Naive thymus-derived CD8-positive, alpha-beta T cell (primary cell): ENCODE measurements at places on chromosomes 7 and 10. TPM values are rescaled to one million over a fixed set of nuclear protein-coding genes. Genes with fewer than 3 reads are reported as not detected.

GRCh38 chr10:21174715-21175495, 277.8 kb upstream of the NEBL start:
- no peak for DNase-seq
- peaks cover 28% of the 10 kb centered on the region for H3K27me3 ChIP-seq
- H3K4me3 ChIP-seq: peak overlapping the region; percentile 41
- no peaks in the 10 kb centered on the region for H3K36me3 ChIP-seq
- no peak overlapping the region for H3K27ac ChIP-seq

HOXA9 gene
- polyA plus RNA-seq: not detected

- no peak overlapping the region for H3K4me3 ChIP-seq
- no peaks in the 10 kb centered on the region for H3K4me1 ChIP-seq
- no peaks in the 10 kb centered on the region for H3K27me3 ChIP-seq
- no peaks in the 10 kb centered on the region for H3K36me3 ChIP-seq
These were observed 364.3 kb upstream of the PLXDC2 start for GRCh38 chr10:19451937-19452336.

DNA sequence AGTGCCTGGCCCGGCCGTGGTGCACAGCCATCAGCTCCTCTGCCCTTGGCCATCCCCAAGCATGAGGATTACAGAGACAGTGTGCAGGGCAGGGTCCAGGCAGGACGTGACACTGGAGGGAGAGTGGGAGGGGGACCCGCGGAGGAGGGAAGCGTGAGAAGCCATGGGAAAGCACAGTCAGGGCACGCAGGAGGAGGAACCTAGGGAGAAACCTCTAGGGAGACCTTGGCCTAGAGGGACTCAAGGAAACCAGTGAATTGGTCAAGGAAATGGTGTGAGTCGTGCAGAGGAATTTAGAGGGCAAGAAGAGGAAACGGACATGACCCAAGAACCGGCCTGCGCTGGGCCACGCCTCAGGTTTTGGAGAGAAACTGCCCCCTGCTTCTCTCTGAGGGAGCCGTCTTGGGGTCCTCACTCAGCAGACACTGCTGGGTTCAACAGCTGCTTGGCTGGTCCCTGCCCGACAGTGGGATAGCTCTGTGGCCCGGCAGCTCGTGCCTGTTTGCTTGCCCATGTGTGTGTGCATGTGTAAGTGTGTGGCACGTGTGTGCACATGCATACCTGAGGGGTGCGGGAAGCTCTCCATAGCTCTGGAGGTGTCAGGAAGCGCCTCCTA, 3.2 kb downstream of the OPN4 start:
- peaks cover 2% of the 10 kb centered on the region for H3K27me3 ChIP-seq
- DNase-seq: no peak
- no peaks in the 10 kb centered on the region for H3K4me1 ChIP-seq
- H3K27ac ChIP-seq: no peak overlapping the region

- H3K4me3 ChIP-seq: no peak overlapping the region
- H3K4me1 ChIP-seq: peaks cover 9% of the 10 kb centered on the region
- DNase-seq: no peak
- no peaks in the 10 kb centered on the region for H3K27me3 ChIP-seq
These were observed 52.8 kb downstream of the ABLIM1 start for GRCh38 chr10:114605155-114605797.

LBX1 gene
- not detected for polyA plus RNA-seq

- no peaks in the 10 kb centered on the region for H3K36me3 ChIP-seq
- no peaks in the 10 kb centered on the region for H3K4me1 ChIP-seq
- no peak overlapping the region for H3K4me3 ChIP-seq
- no peak overlapping the region for H3K27ac ChIP-seq
These were observed 51.6 kb downstream of the PRLHR start for GRCh38 chr10:118543714-118544400.

DNA sequence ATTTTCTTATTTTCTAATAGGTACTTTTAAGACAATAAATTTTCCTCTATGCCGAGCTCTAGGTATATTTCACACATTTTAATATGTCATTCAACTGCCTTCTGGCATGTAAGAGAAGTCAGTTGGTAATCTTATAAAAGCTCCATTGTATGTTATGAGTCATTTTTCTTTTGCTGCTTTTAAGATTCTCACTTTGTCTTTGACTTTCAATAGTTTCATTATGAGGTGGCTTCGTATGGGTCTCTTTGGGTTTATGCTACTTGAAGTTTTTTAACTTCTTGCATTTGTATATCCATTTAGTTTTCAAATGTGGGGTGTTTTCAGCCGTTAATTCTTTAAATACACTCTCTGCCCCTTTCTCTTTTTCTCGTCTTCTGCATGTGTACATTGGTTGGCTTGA, 80.5 kb downstream of the ABCA13 start:
- no peaks in the 10 kb centered on the region for H3K4me1 ChIP-seq
- no peak overlapping the region for H3K4me3 ChIP-seq
- H3K27ac ChIP-seq: no peak overlapping the region

MEST gene
- polyA plus RNA-seq: 57.4 TPM

DNA sequence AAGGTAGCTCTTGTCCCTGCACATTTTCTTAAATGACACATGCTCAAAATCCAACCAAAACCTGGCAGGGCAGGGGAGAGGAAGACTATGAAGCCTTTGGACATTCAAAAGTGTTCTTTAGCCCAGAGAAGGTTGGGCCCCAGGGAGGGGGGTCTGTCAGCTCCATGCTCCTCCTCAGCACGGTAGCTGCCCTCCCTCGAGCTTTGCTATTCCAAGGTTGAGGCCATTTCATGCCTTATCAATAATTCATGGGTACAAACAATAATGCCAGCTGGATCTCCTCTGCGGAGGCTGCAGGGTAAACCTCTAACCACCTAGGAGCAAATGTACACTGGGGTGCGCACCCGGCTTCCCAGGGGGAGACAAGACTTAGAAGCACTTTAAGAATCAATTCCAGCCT, 61.5 kb downstream of the SLIT1 start:
- DNase-seq: no peak
- H3K4me1 ChIP-seq: no peaks in the 10 kb centered on the region
- H3K27ac ChIP-seq: no peak overlapping the region
- peaks cover 19% of the 10 kb centered on the region for H3K27me3 ChIP-seq
- no peak overlapping the region for H3K4me3 ChIP-seq

DNA sequence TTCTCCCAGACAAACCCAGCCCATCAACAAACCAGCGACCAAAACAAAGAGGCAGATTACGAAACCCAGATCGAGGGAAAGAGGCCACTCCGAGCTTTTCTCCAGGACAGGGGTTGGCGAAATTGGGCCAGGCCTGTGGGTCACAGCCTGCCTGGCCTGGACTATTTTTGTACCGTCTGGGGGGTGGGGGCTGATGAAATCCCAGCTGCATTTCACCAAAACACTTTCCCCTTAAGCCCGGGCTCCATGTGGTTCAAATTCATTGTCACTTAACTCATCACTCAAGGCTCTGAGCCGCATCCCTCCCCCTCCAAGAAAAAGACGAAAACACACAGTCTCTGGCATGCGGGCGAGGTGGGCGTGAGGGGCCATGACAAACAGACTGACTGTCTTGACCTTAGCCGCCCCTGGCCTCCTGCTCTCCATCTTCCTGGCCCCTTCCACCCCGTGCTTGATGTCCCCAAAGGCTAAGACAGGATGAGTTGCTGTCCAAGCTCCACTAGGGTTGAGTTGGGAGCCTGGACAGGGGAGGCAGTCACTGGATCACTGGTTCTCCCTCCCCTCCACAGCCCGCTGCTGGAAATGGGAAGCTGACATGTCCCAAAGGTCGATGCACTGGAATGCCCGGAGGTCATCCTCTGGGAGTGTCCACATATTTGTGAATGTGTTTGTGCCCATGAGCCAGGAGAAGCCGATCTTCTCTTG, 19.2 kb downstream of the TMEM270 start:
- H3K27ac ChIP-seq: no peak overlapping the region
- H3K4me3 ChIP-seq: no peak overlapping the region
- no peak for DNase-seq

DNA sequence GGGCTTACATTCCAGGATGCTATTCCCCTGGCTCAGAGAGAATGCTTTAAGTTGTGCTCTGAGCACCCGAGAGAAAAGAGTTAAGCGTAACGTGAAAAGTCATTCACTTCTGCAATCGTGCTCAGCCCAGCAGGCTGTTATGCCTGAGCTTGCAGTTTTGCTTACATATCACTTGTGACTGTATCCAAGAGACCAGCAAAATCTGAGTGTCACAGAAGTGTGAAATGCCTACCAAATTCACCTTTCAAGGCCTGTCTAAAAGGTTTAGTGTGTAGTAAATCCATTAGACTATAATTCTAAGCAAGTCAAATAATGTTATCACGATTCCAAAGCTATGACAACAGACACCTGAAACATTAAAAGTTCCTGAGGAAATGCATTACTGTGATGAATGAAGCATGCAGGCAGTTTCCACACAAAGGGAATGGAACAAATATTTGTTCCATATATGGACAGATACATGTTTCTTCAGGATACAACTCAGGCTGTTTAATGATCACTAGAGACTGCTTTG, 20.1 kb downstream of the ITGB1 start:
- no peak for DNase-seq
- no peak overlapping the region for H3K4me3 ChIP-seq
- no peaks in the 10 kb centered on the region for H3K27me3 ChIP-seq
- peaks cover 36% of the 10 kb centered on the region for H3K4me1 ChIP-seq
- peaks cover 25% of the 10 kb centered on the region for H3K36me3 ChIP-seq

DNA sequence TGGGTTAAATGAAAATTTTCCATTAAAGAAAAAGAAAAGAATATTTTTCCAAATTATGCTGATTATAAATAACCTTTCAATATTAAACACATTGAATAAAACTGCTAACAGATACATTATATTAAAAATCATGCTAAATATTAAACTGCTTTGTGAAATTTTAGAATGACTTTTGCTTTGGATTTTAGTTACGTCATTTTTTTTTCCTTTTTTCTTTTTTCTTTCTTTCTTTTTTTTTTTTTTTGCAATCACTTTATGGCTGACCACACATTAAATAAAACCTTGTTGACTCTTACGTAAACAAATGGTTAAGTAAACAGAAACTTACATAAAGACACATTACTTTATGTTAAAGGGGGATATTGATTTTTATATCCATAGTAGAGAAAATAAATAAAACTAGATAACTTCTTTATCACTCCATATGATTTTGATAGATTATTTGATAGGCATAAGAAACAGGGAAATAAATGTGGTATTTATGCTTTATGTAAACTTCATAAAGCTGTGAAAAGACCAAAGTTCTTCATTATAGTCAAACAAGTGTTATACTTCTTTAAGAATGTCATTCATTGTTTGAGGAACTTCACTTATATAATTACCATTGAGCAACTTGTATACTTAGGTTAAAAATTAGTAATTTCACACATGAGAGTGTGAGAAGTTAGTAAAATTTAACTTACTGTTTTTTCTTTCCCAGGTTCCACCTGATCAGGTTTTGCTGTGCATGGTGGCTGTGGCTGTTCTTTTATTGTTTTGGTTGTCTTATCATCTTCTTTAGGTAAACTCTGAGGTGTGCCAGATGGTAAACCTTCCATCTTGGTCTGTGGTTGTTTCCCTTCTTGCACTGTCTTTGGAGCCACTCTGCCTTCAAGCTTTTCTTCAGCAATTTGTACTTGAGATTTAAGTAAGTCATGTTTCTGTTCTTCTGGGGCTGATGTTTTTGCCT, 197.3 kb downstream of the PCLO start:
- no peak for DNase-seq
- H3K27ac ChIP-seq: no peak overlapping the region
- no peak overlapping the region for H3K4me3 ChIP-seq
- H3K27me3 ChIP-seq: no peaks in the 10 kb centered on the region
- no peaks in the 10 kb centered on the region for H3K36me3 ChIP-seq
- H3K4me1 ChIP-seq: no peaks in the 10 kb centered on the region

HACD1 gene
- polyA plus RNA-seq: 0.53 TPM

GRCh38 chr7:38558761-38559345, 72.3 kb downstream of the AMPH start:
- H3K4me1 ChIP-seq: no peaks in the 10 kb centered on the region
- no peak overlapping the region for H3K27ac ChIP-seq

SYNPO2L gene
- polyA plus RNA-seq: not detected

- no peak overlapping the region for H3K4me3 ChIP-seq
- no peak for DNase-seq
- H3K27me3 ChIP-seq: no peaks in the 10 kb centered on the region
- no peak overlapping the region for H3K27ac ChIP-seq
- H3K36me3 ChIP-seq: no peaks in the 10 kb centered on the region
- H3K4me1 ChIP-seq: no peaks in the 10 kb centered on the region
These were observed 183.2 kb downstream of the AUTS2 start for GRCh38 chr7:69781412-69781846.

- no peaks in the 10 kb centered on the region for H3K27me3 ChIP-seq
- no peaks in the 10 kb centered on the region for H3K36me3 ChIP-seq
- no peaks in the 10 kb centered on the region for H3K4me1 ChIP-seq
- no peak for DNase-seq
- no peak overlapping the region for H3K27ac ChIP-seq
These were observed 25.3 kb downstream of the HK1 start for GRCh38 chr10:69303632-69304051.

- H3K36me3 ChIP-seq: peaks cover 6% of the 10 kb centered on the region
- peaks cover 6% of the 10 kb centered on the region for H3K27me3 ChIP-seq
- no peak overlapping the region for H3K27ac ChIP-seq
- DNase-seq: no peak
- no peaks in the 10 kb centered on the region for H3K4me1 ChIP-seq
These were observed 781.1 kb downstream of the GATA3 start for GRCh38 chr10:8835453-8836167.

- no peak for DNase-seq
- H3K4me3 ChIP-seq: no peak overlapping the region
- no peaks in the 10 kb centered on the region for H3K36me3 ChIP-seq
- H3K27ac ChIP-seq: no peak overlapping the region
- peaks cover 8% of the 10 kb centered on the region for H3K27me3 ChIP-seq
These were observed 15.2 kb upstream of the CREB5 start for GRCh38 chr7:28397141-28397540.

DNA sequence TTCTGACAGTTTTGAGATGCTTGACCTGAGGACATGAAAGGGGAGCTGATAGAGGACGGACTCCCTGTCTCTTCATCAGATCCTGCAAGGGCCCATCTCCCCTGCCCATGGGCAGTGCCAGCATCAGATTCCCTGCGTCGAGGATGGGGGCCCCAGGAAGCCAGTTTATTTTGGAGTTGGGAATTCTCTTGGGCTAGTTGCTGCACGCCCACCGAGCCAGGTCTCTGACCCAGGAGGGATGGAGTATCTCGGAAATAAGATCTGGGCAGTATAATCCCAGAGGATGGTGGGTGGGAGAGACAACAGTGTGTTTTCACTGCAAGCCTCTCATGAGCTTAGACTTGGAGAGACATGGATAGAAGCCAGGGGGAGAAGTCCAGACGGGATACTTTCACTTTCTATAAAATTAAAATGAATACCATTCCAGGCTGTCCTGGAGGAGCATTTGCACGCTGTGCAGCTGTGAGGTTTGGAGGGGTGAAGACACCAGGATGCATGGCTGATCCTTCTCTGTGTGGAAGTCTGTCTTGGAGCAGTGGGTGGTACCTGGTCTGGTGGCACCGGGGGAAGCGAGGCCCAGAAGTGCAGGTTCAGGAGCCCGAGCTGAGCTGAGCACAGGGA, 25.8 kb downstream of the DOCK1 start:
- no peak overlapping the region for H3K4me3 ChIP-seq
- H3K27ac ChIP-seq: no peak overlapping the region
- no peaks in the 10 kb centered on the region for H3K4me1 ChIP-seq
- H3K36me3 ChIP-seq: no peaks in the 10 kb centered on the region
- no peaks in the 10 kb centered on the region for H3K27me3 ChIP-seq
- no peak for DNase-seq
